ENCODE measurements at places on chromosomes 3 and 15.

GRCh38 chr3:79846148-79846933, 78.5 kb upstream of the ROBO1 start:
- no peak overlapping the region for H3K4me3 ChIP-seq
- H3K4me1 ChIP-seq, result no peaks in the 10 kb centered on the region
- DNase-seq, result peak; percentile 21
- H3K27me3 ChIP-seq, result no peaks in the 10 kb centered on the region
- H3K36me3 ChIP-seq, result no peaks in the 10 kb centered on the region
- no peak overlapping the region for H3K27ac ChIP-seq

GRCh38 chr15:83190450-83190849, 17.2 kb downstream of the HDGFL3 start:
- peaks cover 18% of the 10 kb centered on the region for H3K4me1 ChIP-seq
- no peaks in the 10 kb centered on the region for H3K36me3 ChIP-seq
- DNase-seq, result no peak
- no peaks in the 10 kb centered on the region for H3K27me3 ChIP-seq
- H3K27ac ChIP-seq, result no peak overlapping the region

DNA sequence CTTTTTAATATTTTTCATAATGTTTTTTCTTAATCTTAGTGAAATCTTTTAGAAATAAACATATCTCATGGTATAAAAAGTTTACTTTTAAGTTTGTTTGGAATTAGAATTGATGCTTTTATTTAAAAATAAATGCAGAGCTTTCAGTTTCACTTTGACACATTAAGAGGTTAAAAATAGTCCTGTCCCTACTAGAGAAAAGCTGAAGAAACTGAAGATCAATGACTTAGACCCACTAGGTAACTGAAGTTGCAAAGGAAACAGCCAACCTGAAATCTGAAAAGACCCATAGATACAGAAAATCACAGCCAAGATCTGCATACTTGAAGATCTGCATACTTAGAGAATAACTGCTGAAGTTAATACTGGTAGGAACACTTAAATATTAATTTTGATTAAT, 237.6 kb downstream of the RAP2B start:
- H3K4me3 ChIP-seq, result no peak overlapping the region
- no peaks in the 10 kb centered on the region for H3K36me3 ChIP-seq
- H3K4me1 ChIP-seq, result no peaks in the 10 kb centered on the region
- no peaks in the 10 kb centered on the region for H3K27me3 ChIP-seq

- peaks cover 60% of the 10 kb centered on the region for H3K27me3 ChIP-seq
- H3K36me3 ChIP-seq, result no peaks in the 10 kb centered on the region
- DNase-seq, result no peak
- no peaks in the 10 kb centered on the region for H3K4me1 ChIP-seq
These were observed 279.8 kb downstream of the ADAMTS17 start for GRCh38 chr15:100061944-100062343.

- H3K27me3 ChIP-seq, result no peaks in the 10 kb centered on the region
- no peak overlapping the region for H3K4me3 ChIP-seq
- peaks cover 27% of the 10 kb centered on the region for H3K4me1 ChIP-seq
These were observed 3.7 kb downstream of the STARD9 start for GRCh38 chr15:42578984-42579537.

DNA sequence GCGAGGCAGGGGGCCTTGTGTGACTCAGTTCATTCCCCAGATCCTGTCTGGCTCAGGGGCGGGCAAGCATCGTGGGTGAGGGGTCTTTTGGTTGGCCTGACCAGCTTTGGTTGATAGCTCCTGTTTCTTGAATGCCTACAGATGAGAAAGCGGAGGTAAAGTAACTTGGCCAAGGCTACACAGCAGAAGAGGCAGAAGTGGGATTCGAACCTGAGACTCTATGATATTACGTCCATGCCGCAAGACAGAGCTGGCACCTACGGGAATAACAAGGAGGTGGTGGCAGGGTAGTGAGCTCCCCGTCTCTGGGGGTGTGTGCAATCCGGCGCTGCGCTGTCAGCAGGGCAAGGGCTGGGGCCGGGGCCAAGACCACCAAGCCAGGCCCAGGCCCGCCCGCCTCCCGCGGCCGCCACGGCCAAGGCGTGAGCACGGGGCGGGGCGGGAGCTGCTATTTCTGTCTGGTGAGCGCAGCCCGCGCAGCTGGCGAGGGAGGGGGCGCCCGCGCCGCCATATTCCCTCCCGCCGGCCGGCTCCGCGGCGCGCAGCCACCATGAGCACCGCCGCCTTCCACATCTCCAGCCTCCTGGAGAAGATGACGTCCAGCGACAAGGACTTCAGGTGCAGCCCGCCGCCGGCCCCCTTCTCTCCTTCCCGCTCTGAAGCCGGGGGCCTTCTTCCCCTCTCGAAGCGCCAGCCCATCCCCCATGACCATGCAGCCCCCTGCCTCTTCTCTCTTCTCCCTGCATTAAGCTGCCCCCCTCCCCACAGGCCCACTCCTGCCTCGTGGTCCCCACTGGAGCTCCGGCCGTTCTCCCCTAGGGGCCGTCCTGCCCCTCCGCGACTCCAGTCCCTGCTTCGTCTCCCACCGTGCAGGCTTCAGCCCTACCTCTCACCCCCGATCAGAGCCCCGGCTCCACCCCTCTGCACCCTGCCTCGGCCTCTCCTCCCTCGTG, at the start of gene CAND2:
CAND2 (plus strand) TSS at position 510 of the 953 bp plus-strand sequence; CDS start at position 551, 41 bp downstream.
- no peaks in the 10 kb centered on the region for H3K36me3 ChIP-seq
- peaks cover 8% of the 10 kb centered on the region for H3K4me1 ChIP-seq
- DNase-seq, result peak; percentile 87
- H3K4me3 ChIP-seq, result peak within 1 kb of the TSS; percentile 73

DNA sequence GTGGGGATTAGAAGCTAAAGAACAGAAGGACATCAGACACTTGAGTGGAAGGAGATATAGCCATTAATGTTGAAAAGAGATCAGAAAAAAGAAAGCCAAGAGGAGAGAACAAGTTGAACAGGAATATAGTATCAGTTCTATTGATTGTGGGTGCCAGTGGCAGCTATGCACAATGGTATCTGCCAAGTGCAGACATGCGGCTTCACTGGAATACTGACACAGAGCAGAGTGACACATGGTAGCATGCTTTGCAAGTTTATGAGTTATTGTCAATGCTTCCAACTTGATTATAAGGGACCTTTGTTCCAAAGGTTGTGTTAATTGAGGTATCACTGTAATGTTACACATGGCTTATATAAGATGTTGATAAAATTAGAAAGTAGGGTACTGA, 42.0 kb upstream of the TP63 start:
- no peaks in the 10 kb centered on the region for H3K27me3 ChIP-seq
- no peak overlapping the region for H3K27ac ChIP-seq
- no peaks in the 10 kb centered on the region for H3K4me1 ChIP-seq
- H3K36me3 ChIP-seq, result no peaks in the 10 kb centered on the region
- no peak overlapping the region for H3K4me3 ChIP-seq

- H3K4me1 ChIP-seq, result no peaks in the 10 kb centered on the region
- no peak overlapping the region for H3K4me3 ChIP-seq
- H3K27ac ChIP-seq, result no peak overlapping the region
- no peaks in the 10 kb centered on the region for H3K36me3 ChIP-seq
- no peak for DNase-seq
- no peaks in the 10 kb centered on the region for H3K27me3 ChIP-seq
These were observed 762.8 kb upstream of the NR2F2 start for GRCh38 chr15:95567686-95568085.

DNA sequence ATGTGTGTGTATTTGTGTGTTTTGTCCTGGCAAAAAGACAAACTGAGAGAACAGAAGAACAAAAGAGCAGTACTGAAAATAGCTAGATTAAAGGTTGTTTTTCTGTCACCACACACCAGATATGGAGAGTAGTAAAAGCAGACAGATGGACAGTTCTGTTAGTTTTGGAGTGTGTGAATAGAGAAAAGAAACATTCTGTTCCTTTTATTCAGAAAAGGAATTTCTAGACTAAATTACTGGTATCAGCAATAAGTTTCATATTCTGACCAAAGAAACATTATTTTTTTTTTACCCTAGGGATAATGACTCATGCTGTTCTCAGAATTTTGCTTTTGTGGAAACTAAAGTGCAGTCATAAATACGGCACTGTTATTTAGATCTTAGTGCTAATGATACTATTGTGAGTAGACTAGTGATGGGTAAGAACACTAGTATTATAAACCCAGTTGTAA, 32.9 kb downstream of the PIK3CA start:
- no peaks in the 10 kb centered on the region for H3K36me3 ChIP-seq
- H3K27ac ChIP-seq, result peak overlapping the region; percentile 31
- no peak overlapping the region for H3K4me3 ChIP-seq
- peaks cover 3% of the 10 kb centered on the region for H3K4me1 ChIP-seq
- no peaks in the 10 kb centered on the region for H3K27me3 ChIP-seq

DNA sequence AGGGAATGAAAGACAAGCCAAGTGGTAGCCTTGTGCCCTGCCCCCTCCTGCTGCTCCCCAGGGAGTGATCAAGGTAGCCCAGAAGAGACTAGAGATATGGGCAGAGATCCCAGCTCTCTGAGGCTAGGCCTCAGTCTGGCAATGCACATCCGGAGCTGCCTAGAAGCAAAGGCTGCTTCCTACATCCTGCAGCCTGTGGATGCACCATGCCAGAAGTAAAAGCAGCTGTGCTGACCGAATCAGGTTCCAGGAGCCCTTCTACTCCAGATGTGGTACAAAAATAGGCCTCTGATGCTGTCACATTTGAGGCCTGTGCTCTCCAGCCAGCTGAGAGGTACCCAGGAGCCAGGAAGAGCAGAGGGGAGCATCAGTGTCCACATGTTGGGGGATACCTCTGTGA, 16.0 kb downstream of the TRAIP start:
- H3K27me3 ChIP-seq, result no peaks in the 10 kb centered on the region
- peaks cover 62% of the 10 kb centered on the region for H3K36me3 ChIP-seq
- DNase-seq, result no peak
- H3K4me3 ChIP-seq, result no peak overlapping the region

GRCh38 chr3:58577269-58577821, at the start of gene FAM107A:
Gene FAM107A (minus strand): TSS chr3:58577391. CDS start chr3:58569860, 7,531 bp downstream.
- H3K4me3 ChIP-seq, result no peak within 1 kb of the TSS
- H3K27ac ChIP-seq, result no peak within 1 kb of the TSS

- peaks cover 67% of the 10 kb centered on the region for H3K27me3 ChIP-seq
- no peak overlapping the region for H3K4me3 ChIP-seq
- no peaks in the 10 kb centered on the region for H3K36me3 ChIP-seq
- no peaks in the 10 kb centered on the region for H3K4me1 ChIP-seq
These were observed 89.2 kb downstream of the TAMM41 start for GRCh38 chr3:11757441-11757875.

DNA sequence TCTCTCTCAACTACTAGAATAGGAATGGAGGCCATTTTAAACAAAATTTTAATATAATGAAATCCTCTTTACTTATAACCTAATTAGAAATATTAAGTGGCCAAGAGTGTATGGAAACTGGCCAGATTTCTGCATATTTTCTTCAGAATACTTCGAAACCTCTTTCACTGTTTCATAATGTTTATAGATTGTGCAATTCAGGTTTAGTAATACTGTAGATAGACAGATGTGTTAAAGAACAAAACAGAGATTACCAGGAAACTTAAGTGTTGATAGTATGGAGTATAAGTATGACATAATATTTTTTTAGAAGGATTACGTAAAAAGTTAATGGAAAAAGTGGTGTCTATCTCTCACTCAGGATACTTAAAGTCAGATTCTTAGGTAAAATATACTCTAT, 4.7 kb downstream of the ABHD5 start:
- H3K4me3 ChIP-seq, result no peak overlapping the region
- no peak for DNase-seq
- H3K36me3 ChIP-seq, result peaks cover 39% of the 10 kb centered on the region

DNA sequence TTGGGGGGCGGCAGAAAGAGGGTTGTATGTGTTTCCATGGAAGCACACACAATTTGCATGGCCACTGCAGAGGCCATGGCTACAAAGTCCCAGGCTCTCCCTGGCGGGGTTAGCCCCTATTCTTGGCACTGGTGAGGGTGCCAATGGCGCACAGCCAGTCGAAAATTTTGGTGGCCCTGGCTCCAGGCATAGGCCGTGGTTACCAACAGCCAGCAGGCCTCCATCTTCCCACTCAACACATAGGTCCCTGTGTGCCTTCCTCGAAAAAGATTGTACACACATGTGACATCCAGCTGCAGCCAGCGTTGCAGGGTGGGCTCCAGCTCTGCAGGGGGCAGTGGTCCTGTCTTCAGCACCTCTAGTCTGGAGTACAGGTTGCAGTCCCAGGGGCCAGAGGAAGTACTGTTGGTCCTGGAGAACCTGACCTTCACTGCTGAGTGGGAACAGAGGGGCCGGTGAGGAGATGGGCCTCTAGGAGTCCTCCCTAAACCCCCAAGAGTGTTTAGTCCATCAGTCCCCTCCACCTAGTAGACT, 7.1 kb downstream of the P4HTM start:
- DNase-seq, result no peak
- H3K27ac ChIP-seq, result no peak overlapping the region
- no peaks in the 10 kb centered on the region for H3K36me3 ChIP-seq
- no peaks in the 10 kb centered on the region for H3K27me3 ChIP-seq
- H3K4me1 ChIP-seq, result peaks cover 10% of the 10 kb centered on the region
- H3K4me3 ChIP-seq, result no peak overlapping the region

Measured in K562 (cell line).